Activated naive CD8-positive, alpha-beta T cell treated with anti-CD3 and anti-CD28 coated beads, Interleukin-2, amount 10 ng/mL, durations not matched to agents 7 days and 5 days (primary cell): ENCODE measurements at places on chromosomes 7 and 10. TPM values are rescaled to one million over a fixed set of nuclear protein-coding genes. Genes with fewer than 3 reads are reported as not detected.

DNA sequence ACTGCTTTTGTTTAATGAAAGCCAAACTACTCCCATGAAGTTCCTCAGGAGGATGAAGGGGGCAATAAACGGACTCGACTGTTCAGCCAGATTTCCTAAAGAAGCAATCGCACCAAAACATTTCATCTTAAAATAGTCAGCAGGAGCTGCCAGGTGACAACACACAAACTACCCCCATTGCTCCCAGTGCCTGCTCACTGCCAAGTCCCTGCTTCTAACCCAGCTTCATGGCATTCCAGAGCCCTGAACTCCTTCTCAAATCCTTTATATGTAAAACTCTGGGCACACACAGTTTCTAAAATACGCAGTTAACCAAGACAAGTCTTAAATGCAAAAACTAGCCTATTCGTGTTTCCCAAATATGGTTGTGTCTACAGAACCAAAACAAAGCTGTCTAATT is 110.0 kb downstream of the SORBS1 start:
- no peak overlapping the region for H3K4me3 ChIP-seq
- H3K27me3 ChIP-seq = peaks cover 6% of the 10 kb centered on the region
- no peaks in the 10 kb centered on the region for H3K4me1 ChIP-seq
- no peak overlapping the region for H3K27ac ChIP-seq
- H3K36me3 ChIP-seq = no peaks in the 10 kb centered on the region
- no peak for DNase-seq

DNA sequence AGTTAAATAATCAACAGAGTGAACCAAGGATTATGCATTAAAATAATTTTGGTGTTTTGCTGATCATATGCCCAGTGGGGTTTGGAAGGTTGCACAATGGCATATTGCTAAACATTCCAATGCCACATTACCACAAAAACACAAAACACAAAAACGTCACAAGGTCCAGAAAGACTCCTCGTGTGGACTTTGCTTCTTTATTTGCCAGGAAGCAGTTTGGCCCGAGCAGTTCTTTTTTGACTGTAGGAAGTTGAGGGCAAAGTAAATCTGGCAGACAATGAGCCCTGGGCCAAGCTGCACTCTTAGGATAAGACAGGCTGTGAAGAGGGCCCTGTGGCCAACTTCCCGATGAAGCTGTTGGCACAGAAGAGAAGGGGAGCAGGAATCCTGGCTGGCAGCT is 39.2 kb upstream of the SLC35B4 start:
- H3K36me3 ChIP-seq = no peaks in the 10 kb centered on the region
- H3K27me3 ChIP-seq = peaks cover 4% of the 10 kb centered on the region
- H3K27ac ChIP-seq = no peak overlapping the region
- H3K4me1 ChIP-seq = peaks cover 2% of the 10 kb centered on the region
- H3K4me3 ChIP-seq = no peak overlapping the region

DNA sequence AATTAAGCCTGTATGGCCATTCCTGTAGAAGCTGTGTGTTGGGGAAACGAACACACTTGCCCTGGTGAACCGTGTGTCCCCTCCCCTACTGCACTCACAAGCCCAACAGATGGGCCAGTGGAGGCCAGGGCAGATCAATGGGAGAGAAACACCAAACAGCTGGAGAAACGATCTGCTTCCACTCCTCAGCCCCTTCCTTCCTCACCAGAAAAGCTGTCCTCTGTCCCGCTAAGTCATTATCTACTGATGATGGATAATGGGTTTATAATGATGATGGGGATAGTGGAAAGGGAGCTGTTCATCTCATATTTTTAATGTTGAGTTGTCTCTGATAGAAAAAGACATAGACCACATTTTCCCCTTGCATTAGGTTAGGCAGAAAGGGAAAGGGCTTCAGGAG is 99.7 kb downstream of the ELMO1 start:
- H3K27me3 ChIP-seq = no peaks in the 10 kb centered on the region
- H3K36me3 ChIP-seq = no peaks in the 10 kb centered on the region
- no peak overlapping the region for H3K27ac ChIP-seq
- DNase-seq = no peak

- no peaks in the 10 kb centered on the region for H3K36me3 ChIP-seq
- no peaks in the 10 kb centered on the region for H3K4me1 ChIP-seq
- no peak for DNase-seq
- no peak overlapping the region for H3K4me3 ChIP-seq
Observed at GRCh38 chr7:110326966-110327365, 764.0 kb upstream of the LRRN3 start.

- H3K4me1 ChIP-seq = peaks cover 5% of the 10 kb centered on the region
- DNase-seq = no peak
- H3K36me3 ChIP-seq = no peaks in the 10 kb centered on the region
- no peak overlapping the region for H3K27ac ChIP-seq
- no peak overlapping the region for H3K4me3 ChIP-seq
Observed at GRCh38 chr10:113547426-113547825, 5.4 kb upstream of the HABP2 start.

DNA sequence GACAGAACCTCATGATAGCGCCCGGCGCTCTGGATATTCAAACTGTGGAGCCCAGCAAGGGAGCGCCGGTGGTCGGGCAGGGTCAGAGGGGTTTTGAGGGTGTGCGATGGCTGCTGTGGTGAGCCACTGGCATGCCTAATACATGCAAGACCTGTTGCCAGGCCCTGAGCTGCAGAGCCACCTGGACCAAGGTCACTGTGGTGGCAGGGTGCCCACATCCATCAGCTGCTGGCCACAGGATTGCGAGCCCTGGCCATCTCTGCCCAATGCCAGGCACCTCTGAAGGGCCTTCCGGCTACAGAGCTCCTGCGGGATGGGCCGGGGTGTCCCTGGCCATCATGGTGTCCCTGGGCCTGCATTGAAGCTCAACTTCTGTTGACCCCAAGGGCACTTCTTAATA is 123.0 kb upstream of the TNRC18 start:
- H3K4me3 ChIP-seq = no peak overlapping the region
- no peak for DNase-seq
- peaks cover 1% of the 10 kb centered on the region for H3K36me3 ChIP-seq
- H3K27ac ChIP-seq = no peak overlapping the region
- H3K4me1 ChIP-seq = peaks cover 6% of the 10 kb centered on the region

DNA sequence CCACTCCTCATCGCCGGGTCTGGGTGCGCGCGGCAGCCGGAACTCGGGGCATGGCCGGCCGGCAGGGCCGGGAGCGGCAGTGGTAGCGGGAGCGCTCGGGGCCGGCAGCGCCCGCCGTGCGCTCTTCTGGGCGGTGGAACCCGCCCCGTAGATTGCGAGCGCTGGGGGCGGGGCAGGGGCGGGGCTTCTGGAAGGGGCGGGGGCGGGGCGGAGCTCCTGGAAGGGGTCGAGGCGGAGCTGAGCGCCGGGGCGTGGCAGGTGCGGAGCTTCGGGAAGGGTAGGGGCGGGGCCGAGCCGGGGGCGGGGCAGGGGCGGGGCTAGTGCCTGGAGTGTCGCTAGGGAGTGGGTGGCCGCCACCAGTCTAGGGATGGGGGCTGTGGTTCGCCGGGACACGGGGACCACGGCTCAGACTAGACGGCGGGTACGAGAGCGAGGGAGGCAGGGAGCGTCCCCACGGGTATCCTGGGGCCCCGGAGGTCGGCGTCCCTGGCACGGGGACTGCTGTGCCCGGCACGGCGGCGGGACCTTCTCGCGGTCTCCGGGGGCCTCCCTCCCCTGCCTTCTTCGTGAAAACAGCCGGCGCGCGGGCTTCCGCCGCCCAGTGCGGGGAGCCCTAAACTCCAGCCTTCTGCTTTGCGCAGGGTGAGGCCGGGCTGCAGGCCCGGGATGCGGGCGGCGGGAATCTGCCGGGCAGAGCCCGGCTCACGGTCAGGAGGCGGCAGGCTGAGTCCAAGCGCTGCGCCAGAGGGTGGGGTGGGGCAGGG is at the start of gene STK32C:
TSS of gene STK32C (minus strand) at position 128 of the 764 bp plus-strand sequence. CDS start at position 11, 117 bp downstream.
- H3K36me3 ChIP-seq = no peaks in the 10 kb centered on the region
- H3K27ac ChIP-seq = peak within 1 kb of the TSS; percentile 70
- peaks cover 27% of the 10 kb centered on the region for H3K27me3 ChIP-seq
- peaks cover 4% of the 10 kb centered on the region for H3K4me1 ChIP-seq
- H3K4me3 ChIP-seq = peak within 1 kb of the TSS; percentile 84
- peak; percentile 88 for DNase-seq

The NEUROG3 gene
- total RNA-seq = 0.22 TPM

The ZCWPW1 gene
- 6.2 TPM for total RNA-seq

The PRKCQ gene
- 61.8 TPM for total RNA-seq

The RINT1 gene
- total RNA-seq = 25.5 TPM

The PON1 gene
- not detected for total RNA-seq

The MOGAT3 gene
- not detected for total RNA-seq

The IDI2 gene
- not detected for total RNA-seq

The TRIM74 gene
- total RNA-seq = 2.5 TPM

The GRID2IP gene
- total RNA-seq = 0.53 TPM

The TMEM26 gene
- not detected for total RNA-seq
